ENCODE measurements at places on chromosomes 1 and 21.

GRCh38 chr1:167171286-167171929 is 49.3 kb upstream of the POU2F1 start:
- DNase-seq = no peak

DNA sequence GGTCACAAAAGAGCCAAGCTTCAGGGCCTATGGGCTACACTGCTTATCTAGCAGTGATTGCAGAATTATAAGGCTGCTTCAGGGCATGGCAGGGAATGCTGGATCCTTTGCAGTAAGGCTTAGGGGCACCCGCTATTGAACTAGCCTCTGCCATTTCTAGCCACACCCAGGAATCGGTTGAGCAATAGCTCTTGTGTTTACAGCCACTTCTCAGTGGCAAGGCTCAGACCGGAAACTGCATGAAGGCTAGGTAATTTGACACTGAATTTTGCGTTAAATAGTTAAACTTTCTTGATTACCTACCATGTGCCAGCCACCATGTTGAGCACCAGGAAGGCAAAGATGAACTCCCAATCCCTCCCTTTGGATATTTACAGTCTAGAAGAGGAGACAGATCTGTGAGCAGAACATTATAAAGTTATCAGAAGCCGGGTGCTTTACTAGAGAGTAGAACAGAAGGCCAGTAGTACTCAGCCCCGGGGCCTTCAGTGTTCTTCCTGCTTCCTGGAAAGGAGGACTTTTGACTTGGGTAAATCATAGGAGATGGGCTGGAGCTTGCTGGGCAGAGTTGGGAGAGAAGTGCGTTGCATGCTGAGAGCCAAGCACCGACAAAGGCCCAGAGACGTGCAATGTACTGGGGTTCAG is 98.6 kb upstream of the LPGAT1 start:
- no peak for DNase-seq

- no peak for DNase-seq
These were observed 23.9 kb downstream of the FASLG start for GRCh38 chr1:172682812-172683211.

- DNase-seq = no peak
These were observed 12.4 kb upstream of the PRDM16 start for GRCh38 chr1:3056641-3057040.

- no peak for DNase-seq
These were observed 5.0 kb upstream of the ACOT11 start for GRCh38 chr1:54542962-54543539.

DNA sequence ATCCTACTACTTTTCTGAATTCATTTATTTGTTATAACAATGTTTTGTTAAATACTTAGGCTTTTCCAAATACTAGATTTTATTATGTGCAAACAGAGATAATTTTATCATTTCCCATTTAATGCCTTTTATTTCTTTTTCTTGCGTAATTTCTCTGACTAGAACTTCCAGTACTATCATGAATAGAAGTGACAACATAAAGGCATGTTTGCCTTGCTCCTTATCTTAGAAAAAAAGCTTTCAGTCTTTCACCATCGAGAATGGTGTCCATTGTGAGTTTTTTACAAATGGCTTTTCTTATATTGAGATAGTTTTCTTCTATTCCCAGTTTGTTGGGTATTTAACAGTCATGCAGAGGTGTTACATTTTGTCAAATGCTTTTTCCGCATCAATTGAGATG is 453.1 kb upstream of the ZP4 start:
- DNase-seq = no peak

DNA sequence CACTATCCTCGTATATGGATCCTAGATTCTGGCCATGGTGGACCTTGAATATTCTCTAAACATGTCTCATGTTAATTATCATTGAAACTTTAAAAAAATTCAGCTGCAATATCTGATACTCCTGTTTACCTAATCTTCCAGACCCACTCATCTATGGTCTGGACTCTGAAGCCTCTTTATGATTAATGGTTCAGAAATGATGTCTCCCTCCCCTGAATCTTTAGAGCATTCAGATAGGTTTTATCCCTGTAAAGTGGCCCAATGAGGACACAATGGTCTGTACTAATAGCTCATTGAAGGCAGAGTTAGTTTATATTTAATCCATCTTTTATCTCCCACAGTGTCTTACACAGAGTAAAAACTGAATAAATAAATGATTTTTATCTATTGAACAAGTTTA is 53.0 kb upstream of the DUSP10 start:
- DNase-seq = no peak

GRCh38 chr1:23597635-23598388 is 38.5 kb upstream of the ID3 start:
- DNase-seq = no peak

- no peak for DNase-seq
These were observed 10.4 kb downstream of the FGR start for GRCh38 chr1:27624467-27625178.

- no peak for DNase-seq
These were observed 37.8 kb upstream of the TMPRSS2 start for GRCh38 chr21:41545500-41546359.

- DNase-seq = no peak
These were observed 230.3 kb upstream of the USP24 start for GRCh38 chr1:55445416-55445815.

DNA sequence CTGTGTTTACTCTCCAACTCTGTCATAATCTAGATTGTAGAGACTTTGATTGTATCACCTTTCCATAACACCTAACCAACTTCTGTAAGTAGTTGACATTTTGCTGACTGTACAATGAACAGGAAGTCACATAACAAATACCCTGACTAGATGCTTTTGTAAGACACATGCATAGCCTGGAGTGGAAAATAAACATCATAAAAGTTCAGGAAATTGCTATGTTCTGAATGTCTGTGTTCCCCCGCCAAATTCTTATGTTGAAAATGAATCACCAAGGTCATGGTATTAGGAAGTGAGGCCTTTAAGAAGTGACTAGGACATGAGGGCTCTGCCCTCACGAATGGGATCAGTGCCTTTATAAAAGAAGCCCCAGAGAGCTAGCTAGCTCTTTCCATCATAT is 40.4 kb upstream of the ZSWIM5 start:
- no peak for DNase-seq

DNA sequence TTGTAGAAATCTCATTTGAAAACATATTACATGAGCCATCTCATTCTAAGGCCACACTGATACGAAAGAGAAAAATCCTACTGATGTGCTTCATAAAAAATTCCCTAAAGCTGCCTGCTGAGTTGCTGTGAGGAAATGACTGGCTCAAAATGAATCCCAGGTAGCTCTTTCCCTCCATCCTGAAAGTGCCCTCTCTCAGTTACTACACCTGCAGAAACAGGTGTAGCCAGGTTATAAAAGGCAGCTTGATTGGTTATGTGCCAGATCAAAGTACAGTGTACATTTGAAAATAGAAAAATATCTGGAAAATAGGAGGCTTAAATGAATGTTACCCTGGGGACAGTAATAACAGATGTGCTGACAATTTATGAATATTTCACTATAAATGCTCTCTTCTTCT is 833.4 kb upstream of the ADGRL4 start:
- DNase-seq = no peak

GRCh38 chr1:77834771-77835334 is 53.6 kb upstream of the NEXN start:
- DNase-seq = no peak

DNA sequence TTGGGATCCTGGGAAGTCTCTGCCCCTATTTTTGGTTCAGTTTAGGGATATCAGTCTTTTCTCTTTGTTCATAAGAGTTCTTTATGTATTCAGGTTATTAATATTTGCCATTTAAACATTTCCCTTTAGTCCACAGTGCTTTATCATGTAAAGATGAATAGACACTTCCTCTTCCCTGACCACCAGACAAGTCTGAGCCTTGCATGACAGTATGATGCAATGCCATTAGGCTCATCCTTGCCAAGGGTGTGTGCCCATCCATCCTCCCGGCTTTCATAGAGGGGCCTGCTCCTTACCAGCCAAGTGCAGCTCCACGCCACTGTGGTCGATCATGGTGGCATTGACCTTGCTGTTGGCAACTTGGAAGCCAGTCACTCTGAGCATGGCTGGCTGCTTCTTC is 52.1 kb downstream of the ZSCAN20 start:
- no peak for DNase-seq

GRCh38 chr1:20678599-20678998 is 17.4 kb upstream of the DDOST start:
- no peak for DNase-seq

GRCh38 chr1:239302696-239303095 is 83.7 kb upstream of the CHRM3 start:
- no peak for DNase-seq

DNA sequence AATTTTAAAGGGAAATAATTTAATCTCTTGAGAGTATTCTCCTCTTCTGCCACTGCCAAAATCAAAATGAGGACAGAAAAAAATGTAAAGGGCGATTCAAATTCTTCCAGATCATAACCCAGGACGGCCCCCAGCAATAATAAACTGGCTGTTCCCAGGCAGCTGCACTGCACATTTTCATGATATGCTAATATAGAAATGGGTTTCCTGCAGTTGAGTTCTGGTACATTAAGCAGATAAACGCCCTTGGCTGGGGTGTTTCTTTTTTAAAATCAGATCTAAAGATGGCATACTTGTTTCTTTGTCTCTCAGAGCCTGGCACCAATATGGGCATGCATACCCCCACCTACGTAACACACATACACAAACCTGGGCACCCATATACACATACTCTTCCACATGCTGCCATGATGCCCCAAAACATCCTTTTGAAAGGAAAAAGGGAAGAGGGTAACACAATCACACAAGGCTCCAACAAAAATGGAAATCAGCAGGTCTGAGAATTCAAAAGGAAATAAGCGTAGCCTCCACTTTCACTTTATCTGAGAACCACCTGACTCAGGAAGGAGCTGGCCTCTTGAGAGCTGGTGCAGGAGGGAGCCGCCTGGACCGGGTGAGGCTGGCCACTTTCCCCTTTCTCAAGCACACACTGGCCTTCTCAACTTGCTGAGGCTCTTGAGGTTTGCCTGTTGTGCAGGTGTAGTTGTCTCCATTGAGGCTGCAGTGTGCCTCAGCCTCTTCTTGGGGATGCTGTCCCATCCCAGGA is 653.4 kb downstream of the KIF26B start:
- DNase-seq = no peak

GRCh38 chr1:57116871-57117270 is 151.1 kb upstream of the C8B start:
- DNase-seq = no peak

GRCh38 chr1:197096137-197096536 is 29.1 kb upstream of the F13B start:
- no peak for DNase-seq

- no peak for DNase-seq
These were observed 20.3 kb downstream of the SUSD4 start for GRCh38 chr1:223343692-223344091.

DNA sequence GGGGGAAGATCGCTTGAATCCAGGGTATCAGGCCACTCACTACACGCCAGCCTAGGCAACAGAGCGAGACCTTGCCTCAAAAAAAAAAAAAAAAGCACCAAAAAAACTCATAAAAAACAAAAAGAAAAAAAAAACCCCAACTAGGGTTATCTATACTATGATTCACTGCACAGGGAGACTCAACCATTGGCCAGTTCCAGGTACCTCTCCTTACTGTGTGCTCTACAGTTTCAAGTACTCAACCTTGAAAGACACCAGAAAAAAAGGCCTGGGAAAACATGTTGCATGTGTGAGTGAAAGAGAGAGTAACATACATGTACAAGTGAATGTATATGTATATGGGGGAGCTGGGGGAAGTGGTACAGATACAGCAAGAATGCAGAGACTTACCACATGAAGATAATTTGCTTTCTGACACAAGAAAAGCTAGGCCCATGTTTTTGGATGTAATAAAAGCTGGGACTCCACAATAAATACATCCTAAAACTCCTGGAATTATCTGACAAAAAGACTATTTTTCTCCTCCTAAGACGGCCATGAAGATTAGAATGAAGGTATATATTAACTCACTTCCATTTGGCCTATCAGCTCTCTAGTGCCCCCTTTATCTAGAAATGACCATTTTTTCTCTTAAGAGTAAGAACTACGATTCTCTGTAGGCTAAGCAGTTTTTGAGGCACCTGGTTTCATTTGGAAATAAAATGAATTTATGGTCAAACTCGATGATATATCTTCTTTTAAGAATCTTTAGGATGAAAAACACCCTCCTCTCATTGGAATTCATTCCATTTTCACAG is 52.2 kb downstream of the SLC27A3 start:
- no peak for DNase-seq

DNA sequence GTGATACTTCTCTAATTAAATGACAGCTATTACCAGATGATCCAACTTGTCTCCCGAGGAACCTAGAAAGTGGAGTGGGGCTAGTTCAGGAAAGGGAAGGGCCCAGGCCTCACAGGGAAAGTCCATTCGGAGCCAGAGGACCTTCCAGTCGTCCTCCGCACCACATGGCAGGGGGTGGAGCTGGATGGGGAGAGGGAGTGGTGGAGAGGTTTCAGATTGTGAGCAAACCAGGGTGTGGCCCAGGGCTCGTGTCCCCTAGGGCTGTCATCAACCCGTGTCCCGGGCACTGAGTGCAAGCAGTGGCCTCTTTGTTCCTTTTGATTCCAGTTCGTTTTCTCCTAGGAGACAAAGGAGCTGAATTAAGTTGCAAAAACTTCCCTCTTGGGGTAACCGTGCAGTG is 114.9 kb downstream of the HUNK start:
- DNase-seq = no peak
